ENCODE measurements at places on chromosomes 3 and 15.

- H3K27me3 ChIP-seq: no peaks in the 10 kb centered on the region
- peaks cover 7% of the 10 kb centered on the region for H3K36me3 ChIP-seq
- DNase-seq: no peak
- H3K27ac ChIP-seq: no peak overlapping the region
- H3K4me1 ChIP-seq: no peaks in the 10 kb centered on the region
- H3K4me3 ChIP-seq: no peak overlapping the region
Observed at GRCh38 chr3:128256131-128256530, 102.8 kb downstream of the EEFSEC start.

- no peak overlapping the region for H3K4me3 ChIP-seq
- H3K36me3 ChIP-seq: peaks cover 6% of the 10 kb centered on the region
- H3K4me1 ChIP-seq: no peaks in the 10 kb centered on the region
- H3K27ac ChIP-seq: no peak overlapping the region
- DNase-seq: no peak
- H3K27me3 ChIP-seq: no peaks in the 10 kb centered on the region
Observed at GRCh38 chr3:141969711-141970110, 93.3 kb downstream of the ATP1B3 start.

DNA sequence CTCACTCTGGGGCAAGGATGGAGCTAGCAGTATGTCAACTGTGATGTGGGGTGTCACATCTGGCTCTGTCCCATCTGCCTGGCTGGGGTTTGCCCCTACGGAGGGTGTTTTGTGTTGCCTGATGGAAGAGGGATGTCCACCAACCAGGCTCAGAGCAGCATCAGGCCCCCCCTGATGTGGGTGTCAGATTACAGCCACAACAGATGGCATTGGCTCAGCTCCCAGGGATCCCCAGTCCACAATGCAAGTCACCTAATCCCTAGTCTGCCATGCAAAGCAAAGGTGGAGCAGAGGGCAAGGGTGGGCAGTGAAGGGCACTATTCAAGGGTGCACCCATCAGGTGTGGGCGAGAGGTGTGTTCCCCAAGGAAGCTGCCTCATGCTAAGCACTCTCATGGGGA, 48.9 kb upstream of the AMOTL2 start:
- H3K4me1 ChIP-seq: no peaks in the 10 kb centered on the region
- H3K27ac ChIP-seq: no peak overlapping the region
- H3K4me3 ChIP-seq: no peak overlapping the region
- H3K36me3 ChIP-seq: no peaks in the 10 kb centered on the region

DNA sequence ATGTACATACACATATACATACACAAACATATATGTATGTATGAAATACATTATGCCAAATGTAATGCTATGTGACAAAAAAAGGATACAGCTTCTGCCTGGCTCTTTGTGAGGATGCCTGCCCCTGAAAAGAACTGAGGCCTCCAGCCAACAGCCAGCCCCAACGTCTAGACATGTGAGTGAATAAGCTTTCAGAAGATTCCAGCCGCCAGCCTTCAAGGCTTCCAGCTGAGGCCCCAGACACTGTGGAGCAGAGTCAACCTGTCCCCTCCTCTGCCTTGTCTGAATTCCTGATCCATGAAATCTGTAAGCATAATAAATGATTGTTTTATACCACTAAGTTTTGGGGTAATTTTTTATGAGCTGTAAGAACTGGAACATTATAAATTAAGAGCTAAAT, 24.7 kb downstream of the GXYLT2 start:
- DNase-seq: no peak
- H3K4me1 ChIP-seq: no peaks in the 10 kb centered on the region
- H3K27ac ChIP-seq: no peak overlapping the region
- no peak overlapping the region for H3K4me3 ChIP-seq

- no peak overlapping the region for H3K27ac ChIP-seq
- no peaks in the 10 kb centered on the region for H3K27me3 ChIP-seq
- H3K4me3 ChIP-seq: no peak overlapping the region
- H3K4me1 ChIP-seq: no peaks in the 10 kb centered on the region
- H3K36me3 ChIP-seq: no peaks in the 10 kb centered on the region
- no peak for DNase-seq
Observed at GRCh38 chr3:155712008-155712407, 32.9 kb downstream of the PLCH1 start.

DNA sequence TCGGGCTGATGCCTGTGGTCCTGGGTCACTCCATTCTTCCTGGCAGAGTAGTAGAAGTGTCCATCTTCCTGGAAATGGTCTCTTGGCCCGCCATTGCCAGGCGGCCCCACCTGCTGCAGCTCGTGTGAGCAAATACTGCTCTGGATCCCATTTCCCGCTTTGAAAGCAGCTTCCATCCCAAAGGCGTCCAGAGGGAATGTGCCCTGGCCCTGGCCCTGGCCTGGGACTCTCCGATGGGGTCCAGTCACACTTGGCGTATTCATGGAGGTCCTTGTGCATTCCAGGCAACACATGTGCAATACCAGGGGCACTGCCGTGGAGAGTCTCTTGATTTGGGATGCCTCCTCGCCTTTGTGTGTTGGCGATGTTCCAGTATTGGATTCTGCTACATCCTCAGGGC, 111.1 kb downstream of the SNRPN start:
- H3K27ac ChIP-seq: no peak overlapping the region
- H3K4me1 ChIP-seq: no peaks in the 10 kb centered on the region
- H3K4me3 ChIP-seq: peak overlapping the region; percentile 0
- H3K36me3 ChIP-seq: peaks cover 13% of the 10 kb centered on the region

DNA sequence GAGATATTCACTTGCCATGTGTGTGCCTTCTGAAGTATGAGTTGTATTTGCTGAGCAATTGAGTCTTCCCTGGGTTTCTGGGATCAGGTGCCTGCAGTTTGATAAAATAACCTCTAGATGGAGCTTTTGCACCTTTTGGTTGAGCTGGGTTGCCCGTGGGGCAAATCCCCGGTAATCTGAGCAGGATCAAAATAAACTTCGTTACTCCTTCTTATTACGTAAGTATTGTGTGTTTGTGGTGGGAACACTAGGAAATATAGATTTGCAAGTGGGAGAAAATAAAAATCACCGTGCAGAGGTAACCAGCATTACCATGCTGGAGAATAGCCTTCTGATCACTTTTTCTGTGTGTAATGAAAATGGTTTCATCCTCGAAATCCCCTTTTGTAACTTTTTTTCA, 277.4 kb upstream of the NR2E3 start:
- DNase-seq: no peak
- H3K27ac ChIP-seq: no peak overlapping the region
- no peaks in the 10 kb centered on the region for H3K36me3 ChIP-seq
- peaks cover 6% of the 10 kb centered on the region for H3K27me3 ChIP-seq
- H3K4me1 ChIP-seq: no peaks in the 10 kb centered on the region
- H3K4me3 ChIP-seq: no peak overlapping the region

- no peaks in the 10 kb centered on the region for H3K36me3 ChIP-seq
- no peak overlapping the region for H3K4me3 ChIP-seq
- H3K4me1 ChIP-seq: no peaks in the 10 kb centered on the region
- DNase-seq: no peak
- no peaks in the 10 kb centered on the region for H3K27me3 ChIP-seq
- no peak overlapping the region for H3K27ac ChIP-seq
Observed at GRCh38 chr15:44385344-44385942, 42.0 kb upstream of the CTDSPL2 start.

GRCh38 chr3:134769287-134769868, 25.7 kb upstream of the EPHB1 start:
- no peak for DNase-seq
- H3K36me3 ChIP-seq: no peaks in the 10 kb centered on the region
- no peak overlapping the region for H3K4me3 ChIP-seq
- no peaks in the 10 kb centered on the region for H3K4me1 ChIP-seq
- H3K27ac ChIP-seq: no peak overlapping the region

DNA sequence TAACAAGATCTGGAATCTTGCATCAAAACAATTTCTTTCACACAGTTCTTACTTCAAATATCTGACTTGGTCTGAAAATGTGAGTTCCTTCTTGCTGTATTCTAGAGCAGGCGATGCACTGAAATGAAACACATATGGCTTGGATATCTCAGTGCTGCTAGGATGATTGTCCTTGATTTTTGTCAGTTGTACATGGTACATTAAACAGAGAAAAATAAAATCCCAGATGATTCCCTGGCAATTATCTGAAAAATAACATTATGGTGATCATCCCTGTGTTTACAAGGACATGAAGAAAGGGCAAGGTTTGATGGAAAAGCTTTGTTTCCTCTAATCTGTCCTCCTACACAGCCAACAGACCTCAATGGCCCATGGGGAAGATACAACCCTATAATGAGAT, 10.6 kb downstream of the LMCD1 start:
- no peaks in the 10 kb centered on the region for H3K27me3 ChIP-seq
- no peak for DNase-seq
- no peaks in the 10 kb centered on the region for H3K36me3 ChIP-seq
- H3K4me1 ChIP-seq: no peaks in the 10 kb centered on the region
- H3K4me3 ChIP-seq: no peak overlapping the region

DNA sequence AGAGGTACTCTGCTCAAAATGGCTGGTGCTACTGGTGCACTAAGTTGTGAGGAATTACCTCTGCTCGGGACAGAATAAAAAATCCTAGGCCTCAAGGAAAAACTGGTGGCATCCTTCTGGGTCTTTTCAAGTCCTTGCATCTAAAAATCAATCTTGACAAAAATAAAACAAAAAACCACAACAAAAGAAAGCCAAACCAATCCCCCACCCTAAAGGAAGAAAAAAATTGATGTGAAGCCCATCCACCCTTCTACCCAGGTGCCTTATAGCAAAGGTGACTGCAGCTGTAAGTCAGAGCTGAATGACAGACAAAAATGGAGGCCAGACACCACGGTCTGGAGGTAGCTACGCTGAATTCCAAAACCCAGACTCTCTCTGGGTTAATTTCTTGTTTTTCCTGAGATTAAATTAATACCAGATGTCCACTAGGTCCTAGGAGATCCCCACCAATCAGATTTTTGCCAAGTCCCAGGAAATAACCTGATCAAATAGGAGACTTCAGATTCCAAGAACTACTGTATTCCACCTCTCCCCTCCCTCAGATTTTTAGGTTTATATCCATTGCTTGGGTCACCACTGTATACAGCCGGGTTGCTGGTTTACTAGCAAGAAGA, 33.5 kb downstream of the ABCC5 start:
- peaks cover 11% of the 10 kb centered on the region for H3K36me3 ChIP-seq
- no peaks in the 10 kb centered on the region for H3K4me1 ChIP-seq
- DNase-seq: no peak
- H3K4me3 ChIP-seq: no peak overlapping the region

DNA sequence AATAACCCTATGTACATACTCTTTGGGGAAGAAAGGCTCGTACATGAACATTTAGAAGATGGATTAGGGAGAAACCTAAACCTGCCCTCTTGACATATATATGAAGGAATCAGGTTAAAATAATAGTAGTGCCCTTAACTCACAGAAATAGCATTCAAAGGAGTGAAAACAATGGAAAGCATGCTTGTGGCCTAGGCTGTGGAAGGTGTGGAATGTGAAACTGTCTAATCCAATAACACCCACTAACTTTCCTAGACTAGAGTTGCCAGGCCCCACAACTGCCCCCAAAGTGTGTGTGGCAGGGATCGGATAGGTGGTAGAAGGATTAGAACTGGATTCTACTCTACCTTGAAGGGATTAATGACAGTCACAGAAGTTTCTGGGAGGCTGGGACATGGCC, 317.4 kb upstream of the LRRFIP2 start:
- no peak overlapping the region for H3K4me3 ChIP-seq
- no peaks in the 10 kb centered on the region for H3K36me3 ChIP-seq
- DNase-seq: no peak
- H3K4me1 ChIP-seq: no peaks in the 10 kb centered on the region
- no peak overlapping the region for H3K27ac ChIP-seq
- H3K27me3 ChIP-seq: peaks cover 17% of the 10 kb centered on the region

DNA sequence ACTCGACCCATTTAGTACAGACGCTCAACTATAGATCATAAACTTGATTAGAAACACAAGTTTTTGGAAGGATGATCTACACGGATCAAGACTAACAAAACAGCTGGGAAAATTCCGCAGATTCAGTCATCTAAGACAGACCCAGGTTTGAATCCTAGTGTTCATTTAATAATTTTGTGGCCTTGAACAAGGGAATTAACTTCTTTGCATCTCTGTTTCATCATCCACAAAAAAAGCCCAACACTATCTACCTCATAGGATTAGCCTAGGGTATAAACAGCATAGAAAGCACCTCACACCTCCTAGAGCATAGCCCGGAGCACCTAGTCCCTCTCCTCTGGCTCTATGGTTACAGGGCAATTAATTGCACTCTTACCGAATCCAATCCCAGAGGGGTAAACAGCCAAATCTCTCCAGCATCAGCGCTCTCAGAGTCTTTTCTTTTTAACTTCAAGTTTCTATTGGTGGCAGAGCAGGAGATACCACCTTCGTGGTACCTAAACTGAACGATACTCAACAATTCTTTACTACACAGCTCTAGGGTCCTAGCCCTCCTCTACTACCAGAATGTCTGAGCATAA, 3.5 kb downstream of the TBL1XR1 start:
- no peaks in the 10 kb centered on the region for H3K27me3 ChIP-seq
- peaks cover 34% of the 10 kb centered on the region for H3K4me1 ChIP-seq
- DNase-seq: no peak
- H3K4me3 ChIP-seq: no peak overlapping the region
- no peaks in the 10 kb centered on the region for H3K36me3 ChIP-seq
- peak overlapping the region; percentile 8 for H3K27ac ChIP-seq

DNA sequence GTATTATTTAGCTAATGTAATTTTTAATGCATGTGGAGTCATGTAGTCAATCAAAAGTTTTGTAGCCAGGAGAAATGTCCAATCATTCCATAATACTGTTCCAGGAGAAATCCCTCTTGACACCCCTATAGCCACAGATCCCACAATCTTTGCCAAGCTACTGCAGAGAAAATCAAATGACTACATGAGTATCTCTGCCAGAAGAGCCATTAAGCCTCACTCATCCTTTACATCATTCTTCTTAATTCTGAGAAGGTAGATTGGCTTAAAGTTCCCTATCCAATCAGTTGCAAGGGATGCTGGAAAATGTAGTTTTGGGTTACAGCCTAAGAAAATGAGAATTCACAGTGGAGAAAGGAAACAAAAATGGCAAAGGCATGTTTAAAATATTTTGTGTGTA, 502.1 kb downstream of the ZBBX start:
- no peak overlapping the region for H3K4me3 ChIP-seq
- no peaks in the 10 kb centered on the region for H3K4me1 ChIP-seq
- H3K36me3 ChIP-seq: no peaks in the 10 kb centered on the region
- no peak overlapping the region for H3K27ac ChIP-seq

DNA sequence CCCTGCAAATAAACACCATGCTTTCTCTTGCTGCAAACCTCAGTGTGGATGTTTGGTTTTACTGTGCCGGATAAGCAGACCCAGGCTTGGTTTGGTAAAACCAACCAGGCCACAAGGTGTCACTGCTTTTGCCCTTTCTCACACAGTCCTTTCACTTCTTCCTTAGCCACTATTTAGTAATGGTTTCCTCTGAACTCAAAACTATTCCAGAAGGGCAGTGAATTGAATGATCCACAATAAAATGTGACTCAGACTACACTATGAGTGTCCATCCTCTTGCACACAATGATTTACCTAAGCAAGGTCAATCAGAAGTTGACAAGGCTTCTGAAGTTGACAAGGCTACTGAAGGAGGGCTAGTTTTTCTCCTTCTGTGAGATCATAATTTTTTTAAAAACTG, 552.4 kb upstream of the CCDC54 start:
- H3K4me1 ChIP-seq: peaks cover 5% of the 10 kb centered on the region
- no peak overlapping the region for H3K4me3 ChIP-seq
- H3K27ac ChIP-seq: no peak overlapping the region

- H3K36me3 ChIP-seq: no peaks in the 10 kb centered on the region
- H3K4me3 ChIP-seq: no peak overlapping the region
- no peak for DNase-seq
- H3K27ac ChIP-seq: no peak overlapping the region
- no peaks in the 10 kb centered on the region for H3K27me3 ChIP-seq
- no peaks in the 10 kb centered on the region for H3K4me1 ChIP-seq
Observed at GRCh38 chr3:181425074-181425473, 286.7 kb upstream of the SOX2 start.
